ENCODE measurements at places on chromosomes 12 and 14.

GRCh38 chr14:65287264-65288131 is 125.0 kb upstream of the FUT8 start:
- DNase-seq, result peak; percentile 81

GRCh38 chr12:127162307-127162706 is 1104.7 kb upstream of the TMEM132C start:
- no peak for DNase-seq

DNA sequence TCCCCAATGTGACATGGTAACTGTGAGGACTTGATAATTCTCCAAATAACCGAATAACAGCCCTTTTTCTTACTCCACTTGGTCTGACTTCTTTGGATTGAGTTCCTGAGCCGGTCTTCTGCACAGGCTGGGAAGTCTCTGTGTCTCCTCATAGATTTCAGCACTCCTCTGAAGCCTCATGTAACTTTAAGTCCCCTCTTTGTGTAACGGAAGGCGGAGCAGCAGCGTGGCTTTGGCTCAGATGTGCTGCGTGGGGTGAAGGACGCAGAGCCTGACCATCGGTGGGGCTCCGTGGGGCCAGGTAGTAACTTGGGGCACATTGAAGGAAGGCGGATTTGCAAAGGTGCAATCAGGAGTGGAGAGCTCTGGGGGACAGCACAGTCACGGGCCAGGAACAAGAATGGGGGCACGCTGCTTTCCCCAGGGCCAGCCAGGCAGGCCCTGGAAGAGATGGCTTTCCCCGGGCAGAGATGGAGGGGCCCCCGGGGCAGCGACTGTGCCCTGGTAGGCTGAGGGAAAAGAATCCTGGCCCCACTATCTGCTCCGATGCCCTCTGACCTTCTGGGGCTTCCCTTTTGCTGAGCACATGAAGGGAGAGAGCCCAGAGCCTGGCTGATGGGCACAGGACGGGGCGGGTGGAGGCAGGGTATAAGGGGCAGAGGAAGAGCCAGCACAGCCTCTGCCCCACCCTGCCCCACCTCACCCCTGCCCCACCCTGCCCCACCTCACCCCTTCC is 56.9 kb downstream of the ADGRD1 start:
- DNase-seq, result no peak

GRCh38 chr12:113464852-113465719 is 6.6 kb downstream of the LHX5 start:
- peak; percentile 34 for DNase-seq

DNA sequence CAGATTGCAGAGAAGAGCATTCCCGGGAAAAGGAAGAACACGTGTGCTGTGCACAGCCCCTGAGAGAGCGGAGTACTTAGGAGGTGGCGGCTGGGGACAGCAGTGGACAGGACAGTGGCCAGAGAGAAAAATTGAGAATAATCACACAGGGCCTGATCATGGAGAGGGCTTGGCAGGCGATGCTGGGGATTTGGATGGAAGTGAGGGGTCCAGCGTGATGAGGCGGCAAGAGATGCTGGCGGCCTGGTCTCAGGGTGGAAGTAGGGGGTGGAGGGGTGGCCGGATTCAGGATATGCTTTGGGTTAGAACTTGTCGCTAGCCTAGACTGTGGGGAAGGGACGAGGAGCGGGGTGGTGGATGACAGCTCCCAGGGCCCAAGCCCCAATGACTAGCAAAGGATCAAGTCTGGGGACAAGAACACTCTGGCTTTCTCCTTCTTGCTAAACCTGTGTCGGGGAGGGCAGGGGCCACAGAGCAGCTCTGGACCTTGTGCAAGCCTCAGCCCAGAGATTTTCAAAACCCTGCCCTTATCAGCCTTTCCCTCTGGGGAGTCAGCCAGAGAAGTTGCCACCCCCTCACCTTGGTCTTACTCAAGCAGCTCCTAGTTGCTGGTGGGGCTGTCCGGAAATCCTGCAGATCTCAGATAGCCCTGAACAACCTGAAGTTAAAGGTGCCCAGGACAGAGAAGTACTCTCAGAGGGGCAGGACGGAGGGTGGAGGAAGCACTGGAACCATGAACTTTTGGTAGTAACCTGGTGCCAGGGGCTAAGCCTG is 1.3 kb downstream of the HVCN1 start:
- no peak for DNase-seq

GRCh38 chr14:61254808-61255526 is 26.2 kb downstream of the TMEM30B start:
- DNase-seq, result no peak

DNA sequence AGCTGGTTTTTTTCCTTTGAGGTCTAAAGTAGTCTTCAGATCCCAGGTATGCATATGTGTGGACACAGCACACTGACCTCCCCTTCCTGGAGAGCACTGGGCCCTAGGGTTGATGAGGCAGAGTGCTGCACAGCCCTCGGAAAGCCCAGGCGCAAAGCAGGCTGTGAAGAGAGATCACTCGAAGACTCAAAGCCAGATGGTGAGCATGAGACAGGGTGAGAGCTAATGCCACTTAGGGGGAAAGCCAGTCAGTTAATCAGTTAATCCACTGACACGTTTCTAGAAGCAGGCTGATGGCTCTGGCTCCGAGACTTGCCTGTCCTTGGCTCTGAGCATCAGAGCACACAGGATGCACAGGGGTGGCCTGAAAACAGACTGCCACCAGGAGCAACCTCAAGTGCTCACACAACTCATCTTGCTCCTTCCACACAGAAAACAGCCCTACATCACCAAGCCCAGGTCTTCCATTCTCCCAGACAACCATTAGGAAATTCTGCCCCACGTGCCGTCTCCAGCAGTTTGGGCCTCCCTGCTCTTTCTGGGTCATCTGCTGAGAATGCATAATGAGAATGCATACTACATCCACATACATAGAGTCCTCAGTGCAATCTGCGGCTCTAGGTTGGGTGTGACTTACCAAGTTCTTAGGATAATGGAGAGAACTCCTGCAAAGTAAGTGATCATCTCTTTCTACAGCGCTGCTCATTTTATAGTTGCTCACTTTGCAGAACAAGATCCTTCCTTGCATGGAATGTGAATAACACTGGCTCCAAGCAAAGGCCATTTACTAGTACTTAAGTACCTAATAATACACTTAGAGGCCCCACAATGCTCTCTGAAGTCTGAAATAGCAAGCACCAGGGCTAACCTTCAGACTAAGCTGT is 12.0 kb downstream of the AQP6 start:
- no peak for DNase-seq

DNA sequence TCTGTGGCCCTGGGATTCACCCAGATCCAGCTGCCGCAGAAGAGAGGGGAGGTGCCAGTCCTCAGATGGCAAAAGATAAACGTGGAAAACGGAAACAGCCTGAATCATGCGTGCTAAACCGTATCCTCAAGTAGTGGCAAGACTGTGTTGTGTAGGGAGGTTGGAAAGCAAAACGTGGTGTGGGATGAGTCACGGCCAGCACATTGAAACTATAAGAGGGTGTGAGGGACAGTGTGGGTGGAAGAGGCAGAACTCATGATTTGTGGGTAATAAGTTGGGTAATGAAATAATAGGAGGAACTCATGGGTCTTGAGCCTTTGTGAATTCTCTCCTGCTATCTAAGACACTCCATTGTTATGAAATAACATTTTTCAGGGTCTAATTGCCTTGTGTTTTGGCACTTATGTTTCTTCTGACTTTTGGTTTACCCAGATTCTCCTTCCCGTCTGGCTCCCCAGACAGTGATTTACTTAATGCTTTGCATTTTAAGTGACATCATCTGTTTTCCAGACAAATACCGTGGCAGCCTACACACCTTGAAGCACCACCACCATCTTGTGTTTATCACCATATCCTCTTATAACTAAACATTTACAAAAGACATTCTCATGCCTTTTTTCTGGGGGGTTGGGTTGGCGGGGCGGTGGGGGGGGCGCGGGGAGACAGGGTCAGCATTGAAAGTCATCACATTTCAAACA is 62.3 kb upstream of the PTCSC3 start:
- DNase-seq, result no peak

DNA sequence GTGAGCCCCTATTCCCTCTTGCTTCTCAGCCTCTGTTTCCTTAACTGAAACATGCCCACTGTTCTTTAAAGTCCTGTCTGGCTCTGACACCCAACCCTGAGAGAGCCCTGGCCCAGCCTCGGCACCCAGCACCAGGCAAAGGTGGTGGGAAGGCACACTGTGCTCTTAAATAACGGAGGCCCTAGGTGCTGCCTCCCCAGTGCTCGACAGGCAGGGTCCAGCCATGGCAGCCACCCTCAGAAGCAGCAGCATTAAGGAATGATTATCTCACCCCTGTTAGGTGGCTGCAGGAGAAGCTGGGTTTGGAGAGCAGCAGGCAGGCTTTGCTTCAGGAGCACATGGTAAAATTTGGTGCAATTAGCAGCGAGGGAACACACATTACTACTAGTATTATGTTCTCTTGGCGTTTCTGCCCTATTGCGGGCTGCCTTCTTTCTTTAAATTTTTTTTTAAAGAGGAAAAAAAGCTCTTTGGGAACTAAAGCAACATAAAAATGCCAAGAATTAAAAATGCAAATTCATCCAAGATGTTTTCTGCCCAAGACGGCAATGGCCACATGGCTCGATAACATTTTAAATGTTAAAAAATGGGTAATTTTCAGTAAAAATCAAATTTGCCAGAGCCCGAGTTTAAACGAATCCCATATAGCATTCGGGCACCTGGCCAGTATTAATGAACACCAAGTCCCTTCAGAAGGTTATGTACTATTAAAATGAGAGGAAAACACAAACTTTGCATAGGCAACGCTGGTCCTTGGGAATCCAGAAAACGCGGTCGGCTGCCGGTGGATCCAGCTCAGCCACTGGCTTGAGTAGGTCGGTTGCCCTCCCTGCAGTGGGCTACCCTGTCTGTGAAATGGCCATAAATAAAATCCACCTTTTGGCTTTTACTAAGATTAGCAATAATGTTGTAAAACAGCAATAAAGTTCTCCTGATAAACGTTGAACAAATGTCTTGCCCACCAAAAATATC is 152.2 kb downstream of the BCL11B start:
- no peak for DNase-seq

- no peak for DNase-seq
Observed at GRCh38 chr12:53530920-53531319, 23.6 kb upstream of the NPFF start.

GRCh38 chr12:44118946-44119345 is 283.1 kb downstream of the TMEM117 start:
- DNase-seq, result no peak

DNA sequence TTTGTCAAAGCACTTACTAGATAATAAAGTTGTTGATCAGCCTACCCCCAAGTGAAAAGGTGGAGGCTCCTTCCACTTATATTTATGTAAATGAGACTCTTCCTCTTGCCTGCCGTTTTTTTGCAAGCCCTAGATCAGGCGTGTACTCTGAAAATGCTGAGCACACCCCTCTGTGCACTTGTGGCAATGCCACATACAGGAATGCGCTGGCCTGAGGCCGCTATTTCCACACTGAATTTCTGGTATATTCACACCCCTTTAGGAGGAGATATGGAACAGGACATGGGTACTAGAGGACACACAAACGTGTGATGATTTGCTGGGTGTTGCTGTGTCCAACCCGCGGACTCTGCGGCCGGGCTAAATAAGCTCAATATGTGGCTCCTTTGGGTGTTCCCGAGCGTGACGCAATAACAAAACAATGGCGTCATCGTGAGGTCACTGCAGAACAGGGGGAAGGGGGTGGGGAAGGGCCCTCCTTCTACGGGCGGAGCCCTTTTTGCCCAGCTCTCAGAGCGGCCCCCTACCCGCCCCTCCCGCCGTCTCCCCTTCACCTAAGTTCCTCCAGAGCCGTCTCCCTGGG is 554 bp upstream of the TSPAN31 start:
- peak; percentile 76 for DNase-seq

DNA sequence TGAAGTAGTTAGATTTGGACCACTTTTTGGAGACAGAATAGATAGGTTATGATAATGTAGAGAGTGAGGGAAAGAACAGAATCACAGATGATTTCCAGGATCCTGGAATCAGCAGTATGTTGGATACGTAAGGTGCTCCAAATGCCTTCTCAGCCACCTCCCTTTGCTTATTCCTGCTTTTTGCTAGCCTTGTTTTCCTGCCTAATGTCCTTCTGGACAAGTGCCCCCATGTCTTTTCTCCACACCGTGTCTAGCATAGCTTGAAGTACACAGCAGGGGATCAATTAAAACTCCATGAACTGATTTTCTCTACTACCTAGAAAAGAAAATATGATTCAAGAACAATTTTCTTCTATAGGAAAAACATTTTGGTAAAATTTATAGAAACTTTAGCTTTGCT is 144.0 kb downstream of the SYT1 start:
- no peak for DNase-seq

DNA sequence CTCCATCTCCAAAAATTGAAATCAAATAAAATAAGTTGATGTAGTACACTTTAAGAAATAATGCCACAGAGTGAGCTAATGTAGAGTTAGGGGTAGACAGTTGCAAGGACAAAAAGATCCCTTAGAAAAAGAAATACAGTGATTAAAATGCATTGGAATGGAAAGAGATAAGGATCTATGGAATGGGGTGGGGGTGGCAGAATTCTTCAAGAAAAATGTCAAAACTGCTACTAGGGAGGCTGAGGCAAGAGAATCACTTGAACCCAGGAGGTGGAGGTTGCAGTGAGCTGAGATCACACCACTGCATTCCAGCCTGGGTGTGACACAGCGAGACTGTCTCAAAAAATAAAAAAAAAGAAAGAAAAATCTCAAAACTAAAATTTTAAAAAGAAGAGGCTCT is 6.5 kb downstream of the OLR1 start:
- DNase-seq, result no peak

DNA sequence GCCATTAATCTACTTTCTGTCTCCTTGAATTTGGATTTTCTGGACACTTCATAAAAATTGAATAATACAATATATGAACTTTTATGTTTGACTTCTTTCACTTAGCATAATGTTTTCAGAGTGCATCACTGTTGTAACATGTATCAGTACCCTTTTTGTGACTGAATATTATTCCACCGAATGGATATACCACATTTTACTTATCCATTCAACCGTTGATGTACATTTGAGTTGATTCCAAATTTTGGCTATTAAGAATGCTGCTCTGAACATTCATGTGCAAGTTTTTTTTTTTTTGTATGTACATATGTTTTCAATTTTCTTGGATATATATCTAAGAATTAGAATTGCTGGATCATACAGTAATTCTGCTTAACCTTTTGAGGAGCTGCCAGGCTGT is 43.2 kb downstream of the CPSF2 start:
- no peak for DNase-seq

GRCh38 chr12:40843495-40843894 is 151.3 kb downstream of the CNTN1 start:
- no peak for DNase-seq

GRCh38 chr14:103022002-103022684 is 35.2 kb downstream of the CDC42BPB start:
- no peak for DNase-seq

GRCh38 chr12:27747111-27747820 is 32.8 kb upstream of the KLHL42 start:
- DNase-seq, result no peak

DNA sequence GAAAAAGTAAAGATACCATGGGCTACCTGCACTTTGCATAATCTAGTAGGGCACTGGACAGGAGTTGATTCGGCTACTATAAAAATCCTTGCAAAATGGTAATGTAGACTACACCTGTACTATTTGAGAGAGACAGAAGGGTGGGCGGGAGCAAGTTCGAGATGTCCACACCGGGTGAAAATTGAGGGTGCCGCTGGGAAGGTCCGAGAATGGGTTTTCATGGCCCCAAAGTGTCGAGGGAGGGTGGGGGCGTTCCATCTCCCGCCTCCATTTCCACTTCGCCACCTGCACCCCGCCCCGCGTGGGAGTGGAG is 648 bp downstream of the SNX6 start:
- no peak for DNase-seq
